HCT116 (cell line): ENCODE measurements at places on chromosomes 1 and 21. TPM values are rescaled to one million over a fixed set of nuclear protein-coding genes. Genes with fewer than 3 reads are reported as not detected.

The MIXL1 gene
- not detected for total RNA-seq

The DIO1 gene
- total RNA-seq: not detected

DNA sequence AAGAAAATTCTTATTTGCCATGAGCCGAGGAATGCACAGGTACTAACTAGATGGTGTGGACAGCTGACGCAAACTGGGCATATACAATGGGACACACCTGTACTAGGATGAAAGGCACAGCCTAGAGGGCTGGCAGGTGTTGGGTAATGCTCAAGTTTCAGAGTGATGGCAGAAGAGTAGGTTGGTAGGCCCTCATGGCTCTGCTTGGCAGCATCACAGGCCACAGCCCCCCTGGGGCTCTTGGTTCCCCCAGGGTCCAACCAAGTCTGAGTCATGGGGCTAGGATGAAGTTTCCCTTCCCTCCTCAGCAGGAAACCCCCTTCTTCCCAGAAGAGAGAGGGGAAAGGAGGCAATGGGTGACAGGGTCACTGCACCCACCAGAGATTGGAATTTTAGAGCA, 35.2 kb downstream of the SPEN start:
- no peak for DNase-seq
- no peaks in the 10 kb centered on the region for H3K27me3 ChIP-seq
- H3K4me1 ChIP-seq: peaks cover 31% of the 10 kb centered on the region
- H3K4me3 ChIP-seq: no peak overlapping the region
- no peak overlapping the region for H3K27ac ChIP-seq

- H3K4me1 ChIP-seq: peaks cover 22% of the 10 kb centered on the region
- H3K27me3 ChIP-seq: no peaks in the 10 kb centered on the region
- no peak overlapping the region for H3K4me3 ChIP-seq
Observed at GRCh38 chr1:170704256-170704655, 40.3 kb downstream of the PRRX1 start.

DNA sequence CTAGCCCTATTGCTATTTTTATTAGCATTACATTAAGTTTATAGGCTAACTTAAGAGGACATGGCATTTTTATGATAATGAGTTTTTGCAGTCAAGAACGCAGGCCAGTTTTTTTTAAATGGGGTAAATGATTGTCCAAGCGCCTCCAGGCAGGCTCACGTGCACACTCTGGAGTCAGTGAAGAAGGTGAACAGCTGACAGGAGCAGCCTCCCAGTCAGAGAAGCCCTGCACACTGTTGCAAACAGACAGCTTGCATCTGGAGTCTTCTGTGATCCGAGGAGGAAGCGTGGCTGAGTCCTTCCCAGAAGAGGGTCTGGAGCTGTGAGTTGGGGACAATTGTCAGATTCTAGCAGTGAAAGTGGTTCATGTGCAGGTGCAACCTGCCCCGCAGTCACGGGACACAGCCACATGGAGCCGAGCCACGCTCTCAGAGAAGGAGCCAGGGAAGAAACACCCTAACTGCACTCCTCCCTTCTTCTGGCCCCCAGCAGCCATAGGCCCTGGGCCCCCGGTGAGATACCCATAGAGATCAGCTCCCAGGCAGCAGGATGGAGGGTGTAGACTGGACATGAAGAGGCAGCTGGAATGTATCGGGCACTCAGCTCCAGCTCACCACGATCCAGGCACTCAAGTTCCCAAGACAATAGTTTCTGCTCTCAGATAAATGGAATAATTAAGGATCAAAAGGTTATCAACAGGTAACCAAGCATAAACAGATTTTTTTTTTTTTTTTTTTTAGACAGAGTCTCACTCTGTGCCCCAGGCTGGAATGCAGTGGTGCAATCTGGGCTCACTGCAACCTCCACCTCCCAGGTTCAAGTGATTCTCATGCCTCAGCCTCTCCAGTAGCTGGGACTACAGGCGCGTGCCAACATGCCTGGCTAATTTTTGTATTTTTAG, 26.4 kb downstream of the CAPN2 start:
- H3K27me3 ChIP-seq: no peaks in the 10 kb centered on the region
- H3K4me3 ChIP-seq: no peak overlapping the region
- peaks cover 33% of the 10 kb centered on the region for H3K36me3 ChIP-seq
- H3K4me1 ChIP-seq: peaks cover 14% of the 10 kb centered on the region
- H3K27ac ChIP-seq: peak overlapping the region; percentile 15; the same call in 1 of the 2 replicates

DNA sequence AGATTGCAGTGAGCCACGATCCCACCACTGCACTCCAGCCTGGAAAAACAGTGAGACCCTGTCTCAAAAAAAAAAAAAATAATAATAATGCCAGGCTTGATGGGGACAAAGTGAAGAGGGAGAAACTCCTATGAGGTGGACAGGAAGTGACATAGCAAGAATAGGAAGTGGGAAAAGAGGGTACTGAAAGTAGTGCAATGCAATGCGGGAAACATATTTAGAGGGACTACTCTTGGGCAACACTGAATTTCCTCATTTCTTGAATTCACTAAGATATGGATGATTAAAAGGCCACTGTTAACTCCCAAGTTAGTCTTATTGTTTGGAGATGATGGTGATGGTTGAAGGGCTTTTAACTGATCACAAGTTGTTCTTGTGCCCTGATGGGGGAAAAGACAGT, 21.6 kb upstream of the KCNA2 start:
- no peaks in the 10 kb centered on the region for H3K4me1 ChIP-seq
- 0 out of 2 replicates have a peak, but pooled peaks cover 5% of the 10 kb centered on the region for H3K27me3 ChIP-seq

The CCDC185 gene
- total RNA-seq: not detected

The PCSK9 gene
- total RNA-seq: 39.6 TPM

- DNase-seq: no peak
- H3K27ac ChIP-seq: no peak overlapping the region
- H3K4me1 ChIP-seq: no peaks in the 10 kb centered on the region
- H3K27me3 ChIP-seq: peaks cover 15% of the 10 kb centered on the region
- no peaks in the 10 kb centered on the region for H3K36me3 ChIP-seq
- no peak overlapping the region for H3K4me3 ChIP-seq
Observed at GRCh38 chr1:36588972-36589371, 106.3 kb upstream of the CSF3R start.

DNA sequence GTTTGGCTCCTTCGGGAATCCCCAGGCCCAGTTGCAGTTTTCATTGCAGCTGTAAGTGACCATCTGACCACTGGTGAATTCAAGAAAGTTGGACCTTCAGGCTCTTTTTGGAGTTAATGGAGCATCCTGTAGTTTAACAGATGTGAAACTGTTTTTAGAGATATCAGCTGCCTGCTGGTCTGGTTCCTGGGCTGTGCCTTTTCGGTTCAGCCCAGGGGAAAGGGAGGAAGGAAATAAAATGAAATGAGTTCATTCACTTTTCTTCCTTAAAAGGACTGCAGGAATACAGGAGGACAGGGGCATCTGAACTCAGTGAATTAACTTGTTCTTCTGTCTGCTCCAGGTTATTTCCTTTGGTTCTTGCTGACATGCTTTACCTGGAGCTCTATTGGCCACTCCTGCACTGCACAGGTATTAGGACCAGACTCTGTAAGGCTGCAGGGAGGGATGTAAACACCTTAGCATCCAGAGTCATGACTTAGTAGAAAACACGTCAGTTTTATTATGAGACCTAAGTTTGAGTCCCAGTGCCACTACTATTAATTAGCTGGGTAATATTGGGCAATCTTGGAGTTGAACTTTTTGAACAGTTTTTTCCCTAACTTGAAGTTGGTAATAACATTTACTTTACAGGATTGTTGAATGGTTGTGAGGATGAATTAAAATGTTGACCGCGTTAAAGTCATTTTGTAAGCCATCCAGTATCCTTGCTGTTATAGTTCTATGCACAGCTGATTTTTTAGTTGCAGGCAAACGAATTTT, 83.6 kb downstream of the LRRC8D start:
- H3K27ac ChIP-seq: no peak overlapping the region
- H3K27me3 ChIP-seq: no peaks in the 10 kb centered on the region
- no peak for DNase-seq
- peaks cover 27% of the 10 kb centered on the region for H3K4me1 ChIP-seq
- H3K4me3 ChIP-seq: no peak overlapping the region
- no peaks in the 10 kb centered on the region for H3K36me3 ChIP-seq

DNA sequence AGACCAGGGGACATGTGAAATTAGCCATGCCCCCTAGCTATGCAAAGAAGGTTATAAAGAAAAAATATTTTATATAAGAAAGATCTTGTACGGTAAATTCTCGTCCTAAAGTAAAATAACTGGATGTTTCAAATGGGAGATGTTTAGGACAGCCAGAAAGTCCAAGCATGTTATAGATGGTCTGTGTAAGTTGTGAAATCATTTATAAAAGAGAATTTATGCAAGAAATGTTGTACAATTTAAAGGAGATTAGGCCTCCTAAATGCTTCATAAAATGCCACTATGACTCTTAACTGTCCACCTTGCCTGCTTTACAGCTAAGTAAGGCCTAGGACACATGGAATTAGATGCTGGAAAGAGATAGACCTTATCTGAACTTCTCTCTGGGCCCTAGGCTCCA, 118.1 kb upstream of the POGK start:
- DNase-seq: peak; percentile 10
- no peaks in the 10 kb centered on the region for H3K27me3 ChIP-seq
- no peaks in the 10 kb centered on the region for H3K4me1 ChIP-seq

- no peaks in the 10 kb centered on the region for H3K36me3 ChIP-seq
- no peak overlapping the region for H3K4me3 ChIP-seq
- no peak overlapping the region for H3K27ac ChIP-seq
Observed at GRCh38 chr1:170657275-170657853, 6.6 kb upstream of the PRRX1 start.

DNA sequence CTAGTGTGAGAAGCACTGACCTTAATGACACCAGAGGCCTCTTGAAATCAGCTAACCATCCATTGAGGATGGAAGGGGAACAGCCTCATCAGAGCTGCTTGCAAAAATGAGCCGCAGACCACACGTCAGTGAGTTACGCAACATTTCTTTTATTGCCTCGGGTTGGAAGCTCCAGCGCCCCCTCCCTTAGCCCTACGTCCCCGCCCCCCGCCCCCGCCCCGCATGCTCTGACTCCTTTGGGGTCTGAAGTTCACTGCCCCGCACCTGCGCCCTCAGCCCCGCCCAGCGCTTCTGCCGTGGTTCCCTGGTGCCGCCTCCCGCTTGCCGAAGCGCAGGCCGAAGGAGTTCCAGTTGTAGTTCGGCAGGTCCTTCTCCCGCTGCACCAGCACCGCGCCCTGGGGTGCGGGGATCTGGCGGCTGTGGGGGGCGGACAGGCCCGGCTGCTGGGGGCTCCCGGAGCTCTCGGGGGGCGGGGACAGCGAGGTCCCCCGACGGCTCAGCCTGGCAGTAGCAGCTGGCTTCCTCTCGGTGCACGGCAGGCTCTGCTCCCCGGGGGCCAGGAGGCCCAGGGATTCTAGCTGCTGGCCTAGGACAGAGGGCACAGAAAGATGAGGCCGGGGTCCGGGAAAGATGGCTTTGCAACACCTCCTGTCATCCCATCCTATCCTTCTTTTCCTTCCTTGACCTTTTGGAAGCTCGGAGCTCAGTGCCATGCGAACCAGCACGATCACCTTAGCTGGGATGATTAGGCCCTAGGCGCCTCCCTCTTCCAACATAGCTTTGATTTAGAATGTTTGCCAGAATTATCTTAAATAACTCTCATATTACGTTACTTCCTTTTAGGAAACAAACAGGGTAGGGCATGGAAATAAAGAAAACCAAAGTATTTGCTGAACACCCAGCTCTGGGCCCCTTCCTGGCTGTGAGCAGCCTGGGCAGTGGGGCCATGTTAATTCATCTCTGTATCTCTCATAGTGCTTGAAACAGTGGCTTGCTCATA, 5.8 kb downstream of the KISS1 start:
- no peaks in the 10 kb centered on the region for H3K36me3 ChIP-seq
- no peaks in the 10 kb centered on the region for H3K27me3 ChIP-seq
- H3K27ac ChIP-seq: no peak overlapping the region
- DNase-seq: no peak
- peaks cover 9% of the 10 kb centered on the region for H3K4me1 ChIP-seq

GRCh38 chr1:166063701-166064100, 103.1 kb downstream of the FAM78B start:
- H3K27ac ChIP-seq: no peak overlapping the region
- no peak for DNase-seq
- H3K27me3 ChIP-seq: peaks cover 9% of the 10 kb centered on the region

DNA sequence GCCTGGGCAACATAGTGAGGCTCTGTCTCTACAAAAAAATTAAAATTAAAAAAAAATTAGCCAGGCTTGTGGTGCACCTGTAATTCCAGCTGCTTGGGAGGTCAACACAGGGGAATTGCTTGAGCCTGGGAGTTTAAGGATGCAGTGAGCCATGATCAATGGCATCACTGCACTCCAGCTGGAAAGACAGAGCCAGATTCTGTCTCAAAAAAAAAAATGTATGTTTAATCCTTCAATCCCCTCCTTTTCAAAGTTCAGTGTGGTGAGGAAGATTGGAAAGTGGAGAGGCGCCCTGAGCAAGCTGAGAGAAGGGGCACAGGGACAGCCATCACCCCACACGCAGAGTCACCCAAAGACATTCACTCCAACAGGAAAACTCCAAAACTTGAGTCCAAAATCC, 97.7 kb upstream of the BACE2 start:
- no peak overlapping the region for H3K4me3 ChIP-seq
- no peaks in the 10 kb centered on the region for H3K36me3 ChIP-seq
- H3K27ac ChIP-seq: no peak overlapping the region
- 0 out of 2 replicates have a peak, but pooled peaks cover 3% of the 10 kb centered on the region for H3K27me3 ChIP-seq
- DNase-seq: no peak

The ZBTB48 gene
- total RNA-seq: 41.9 TPM

GRCh38 chr1:181383695-181384094, 99.6 kb upstream of the CACNA1E start:
- no peaks in the 10 kb centered on the region for H3K27me3 ChIP-seq
- H3K4me3 ChIP-seq: no peak overlapping the region
- DNase-seq: no peak
- no peaks in the 10 kb centered on the region for H3K4me1 ChIP-seq

DNA sequence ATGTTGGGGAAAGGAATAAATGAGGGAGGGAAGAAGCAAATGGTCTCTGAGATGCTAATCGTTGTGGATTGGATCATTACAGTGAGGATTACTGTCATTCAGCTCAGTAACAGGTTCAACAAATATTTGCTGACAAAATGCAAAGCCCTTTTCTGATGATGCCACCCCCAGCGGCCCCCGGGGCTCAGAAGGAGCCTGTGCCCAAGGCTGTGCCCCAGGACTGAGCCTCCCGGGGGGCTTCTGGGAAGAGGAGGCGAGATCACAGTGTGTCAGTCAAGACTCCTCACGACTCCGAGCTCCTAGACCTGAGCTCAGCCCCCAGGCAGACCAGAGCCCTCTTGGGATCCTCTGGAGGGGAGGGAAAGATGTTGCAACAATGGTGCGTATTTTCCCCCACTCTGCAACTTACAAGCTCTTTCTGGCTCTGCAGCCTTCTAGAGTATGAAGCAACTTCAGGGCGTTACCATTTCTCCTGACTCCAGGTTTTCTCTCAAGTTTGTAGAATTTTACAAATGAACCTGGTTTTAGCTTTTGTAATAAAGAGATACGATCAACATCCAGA, 20.8 kb downstream of the EPHA8 start:
- H3K27me3 ChIP-seq: no peaks in the 10 kb centered on the region
- H3K4me3 ChIP-seq: no peak overlapping the region
- DNase-seq: no peak
- H3K36me3 ChIP-seq: no peaks in the 10 kb centered on the region
- H3K27ac ChIP-seq: no peak overlapping the region
